ENCODE measurements at places on chromosomes 2 and 18.

GRCh38 chr2:15926252-15926651 lies 14.1 kb upstream of the MYCN start:
- no peak for DNase-seq

DNA sequence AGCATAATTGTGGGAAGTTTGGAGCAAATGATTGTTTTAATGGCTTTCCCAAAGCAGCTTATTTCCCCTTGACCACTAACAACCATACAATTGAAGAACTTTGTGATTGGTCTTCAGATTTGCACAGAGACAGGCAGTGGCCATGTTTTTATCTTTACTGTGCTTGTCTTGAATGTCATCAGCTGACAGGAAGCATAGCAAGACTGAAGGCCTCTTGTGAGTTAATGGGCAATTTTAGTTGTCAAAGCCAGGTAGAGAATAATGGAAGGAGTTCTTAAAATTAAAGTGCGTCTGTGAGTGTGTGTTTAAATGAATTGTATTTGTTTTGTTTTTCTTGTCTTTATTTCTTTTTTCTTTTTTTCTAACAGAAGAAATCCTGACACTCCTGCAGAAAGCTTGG lies 809.9 kb downstream of the TSN start:
- DNase-seq, result no peak

DNA sequence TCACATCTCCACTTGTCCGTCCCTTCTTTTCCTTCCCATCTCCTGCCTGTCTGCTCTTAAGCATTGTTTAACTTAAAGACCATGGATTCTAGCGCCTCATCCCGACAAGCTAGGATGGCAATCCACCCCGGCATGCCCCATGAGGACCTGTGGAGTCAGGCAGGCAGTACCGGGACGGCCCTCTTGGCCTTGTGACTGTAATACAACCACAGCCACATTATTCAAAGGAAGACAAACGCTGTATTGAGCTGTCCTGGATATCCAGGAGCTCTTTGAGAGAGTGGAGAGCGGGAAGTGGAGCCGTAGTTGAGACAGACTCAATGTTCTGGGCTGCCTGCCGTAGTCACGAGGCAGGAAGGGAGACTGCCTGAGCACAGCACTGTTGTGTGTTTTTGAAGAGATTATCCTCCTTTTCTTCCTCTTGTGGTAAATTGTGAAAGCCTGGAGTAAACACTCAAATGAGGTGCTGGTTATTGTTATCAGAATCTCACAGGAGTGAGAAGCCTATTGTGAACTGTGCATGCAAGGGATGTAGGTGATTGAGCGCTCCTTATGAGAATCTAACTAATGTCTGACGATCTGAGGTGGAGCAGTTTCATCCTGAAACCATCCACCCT lies 929.8 kb upstream of the CNTNAP5 start:
- DNase-seq, result no peak

GRCh38 chr2:237672731-237673129 lies 45.3 kb downstream of the LRRFIP1 start:
- no peak for DNase-seq

GRCh38 chr2:158015428-158016076 lies 86.1 kb upstream of the UPP2 start:
- DNase-seq, result no peak

GRCh38 chr2:221758076-221758475 lies 186.0 kb upstream of the EPHA4 start:
- DNase-seq, result no peak

DNA sequence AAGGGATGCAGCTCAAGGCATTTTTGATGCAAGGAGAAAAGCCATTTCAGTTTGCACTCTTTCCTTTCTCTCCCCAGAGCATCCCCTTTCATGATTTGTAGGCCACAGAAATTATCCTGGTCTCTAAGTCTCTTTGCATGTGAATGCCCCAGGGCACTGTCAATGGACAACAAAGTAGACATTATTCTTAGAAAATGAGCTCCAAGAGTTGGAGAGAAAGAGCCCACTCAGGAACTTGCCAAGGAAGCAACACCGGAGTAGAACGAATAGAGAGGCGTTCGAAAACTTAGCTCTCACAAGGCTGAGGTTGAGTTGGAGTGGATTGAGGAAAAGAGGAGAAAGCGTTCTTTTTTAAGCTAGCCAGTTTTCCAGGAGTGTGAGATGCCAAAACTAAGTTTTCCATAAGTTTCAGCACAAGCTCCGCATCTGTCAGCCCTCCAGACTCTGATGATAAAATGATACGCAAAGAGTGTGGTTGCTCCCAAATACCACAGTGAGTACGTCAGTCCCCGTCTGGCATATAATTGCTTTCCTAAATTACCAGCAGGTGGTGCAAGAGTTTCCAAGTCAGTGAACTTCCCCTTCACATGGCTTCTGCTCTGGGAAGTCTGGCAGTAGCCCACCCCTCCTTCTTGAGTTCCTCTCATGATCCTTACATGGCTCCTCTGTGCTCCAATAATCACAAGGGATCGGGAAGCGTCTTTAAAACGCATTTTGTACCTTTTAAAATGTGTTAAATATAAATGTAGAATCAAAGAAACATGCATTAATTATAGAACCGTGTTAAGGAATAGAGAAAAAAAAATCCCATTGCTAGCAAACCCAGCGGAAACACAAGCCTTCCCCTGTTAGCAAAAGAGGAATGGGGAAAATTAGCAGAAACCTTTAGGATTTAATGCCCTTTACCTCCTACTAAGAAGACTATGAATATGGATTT lies 1060.6 kb upstream of the FANCL start:
- peak; percentile 32 for DNase-seq

DNA sequence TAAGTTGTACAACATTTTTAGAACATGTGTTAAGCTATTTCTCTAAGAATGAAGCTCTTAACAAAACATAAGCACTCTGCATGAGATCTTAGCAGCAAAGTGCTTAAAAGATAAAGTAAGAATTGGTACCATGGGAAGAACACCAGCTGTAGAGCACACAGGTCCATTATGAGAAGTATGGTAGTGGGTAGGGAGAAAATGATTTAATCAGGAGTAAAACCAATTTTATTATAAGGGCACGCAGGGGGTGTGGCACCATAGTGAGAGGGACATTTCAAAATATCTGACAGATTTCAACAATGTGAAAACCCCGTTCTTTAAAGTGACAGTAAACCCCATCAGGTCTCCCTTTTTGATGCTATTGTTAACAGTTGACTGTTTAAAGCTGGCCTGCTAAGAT lies 492.9 kb downstream of the ARHGAP15 start:
- no peak for DNase-seq

All from epithelial cell of proximal tubule (primary cell).